Activated T-cell treated with anti-CD3 and anti-CD28 coated beads for 24 hours (primary cell): ENCODE measurements at places on chromosomes 5 and 9.

DNA sequence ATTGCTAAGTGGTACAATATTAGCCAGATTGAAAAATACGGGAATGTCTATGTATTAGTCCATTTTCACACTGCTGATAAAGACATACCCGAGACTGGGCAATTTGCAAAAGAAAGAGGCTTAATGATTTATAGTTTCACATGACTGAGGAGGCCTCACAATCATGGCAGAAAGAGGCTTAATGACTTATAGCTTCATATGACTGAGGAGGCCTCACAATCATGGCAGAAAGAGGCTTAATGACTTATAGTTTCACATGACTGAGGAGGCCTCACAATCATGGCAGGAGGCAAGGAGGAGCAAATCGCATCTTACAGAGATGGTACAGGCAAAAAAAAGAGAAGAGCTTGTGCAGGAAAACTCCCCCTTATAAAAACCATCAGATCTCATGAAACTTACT is 32.3 kb upstream of the OLFM1 start:
- DNase-seq = no peak

GRCh38 chr9:136361047-136361753 is 2.3 kb downstream of the DNLZ start:
- no peak for DNase-seq

DNA sequence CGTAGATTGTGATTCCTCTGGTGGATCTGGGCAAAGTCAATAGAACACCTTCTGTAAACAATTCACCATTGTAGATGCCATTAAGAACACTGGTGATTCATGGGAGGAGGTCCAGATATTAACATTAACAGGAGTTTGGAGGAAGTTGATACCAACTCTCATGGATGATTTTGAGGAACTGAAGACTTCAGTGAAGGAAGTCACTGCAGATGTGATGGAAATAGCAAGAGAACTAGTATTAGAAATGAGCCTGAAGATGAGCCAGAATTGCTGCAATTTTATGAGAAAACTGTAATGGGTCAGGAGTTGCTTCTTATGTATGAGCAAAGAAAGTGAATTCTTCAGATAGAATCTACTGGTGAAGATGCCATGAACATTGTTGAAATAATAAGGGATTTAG is 26.9 kb downstream of the TCERG1 start:
- no peak for DNase-seq

GRCh38 chr5:4295663-4296339 is 700.2 kb downstream of the IRX1 start:
- DNase-seq = no peak

GRCh38 chr9:93010704-93011103 is 47.8 kb upstream of the SUSD3 start:
- no peak for DNase-seq

GRCh38 chr9:3299872-3300271 is 225.9 kb downstream of the RFX3 start:
- DNase-seq = no peak
